Activated CD8-positive, alpha-beta memory T cell treated with anti-CD3 and anti-CD28 coated beads, Interleukin-2, amount 50 U/mL, for 4 hours (primary cell): ENCODE measurements at places on chromosomes 5 and 9.

GRCh38 chr9:136566901-136567300 lies 21.1 kb upstream of the NOTCH1 start:
- no peak for DNase-seq

- no peak for DNase-seq
Observed at GRCh38 chr5:37889612-37890317, 49.9 kb upstream of the GDNF start.

DNA sequence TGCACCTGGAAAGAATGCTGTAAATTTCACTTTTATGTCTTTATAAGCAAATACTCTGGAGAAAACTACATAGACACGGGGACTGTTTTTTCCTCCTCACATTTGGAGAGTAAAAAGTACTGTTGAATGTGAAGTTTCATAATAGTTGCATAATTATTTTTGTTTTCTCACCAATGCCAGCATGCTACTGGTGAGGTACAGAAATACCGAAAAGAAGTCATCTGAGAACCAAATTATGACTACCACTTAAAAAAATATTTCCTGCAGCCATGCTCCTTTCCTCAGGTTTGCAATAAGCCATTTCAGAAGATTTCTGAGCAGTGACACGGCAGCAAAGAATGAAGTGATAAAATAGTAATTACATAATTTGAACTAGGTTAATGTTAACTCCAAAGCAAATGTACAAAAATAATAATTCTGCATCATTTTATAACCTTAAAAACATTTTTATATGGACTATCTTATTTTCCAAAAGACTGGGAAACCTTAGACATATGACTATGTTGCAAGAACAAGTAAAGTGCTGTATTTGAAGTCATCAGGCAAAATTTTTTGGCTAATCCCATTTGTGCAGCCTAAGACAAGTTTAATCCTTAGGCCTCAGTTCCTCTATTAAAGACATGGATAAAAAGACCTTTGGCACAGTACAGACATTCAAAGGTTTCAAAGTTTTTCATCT lies 144.7 kb downstream of the PCSK1 start:
- DNase-seq: no peak

DNA sequence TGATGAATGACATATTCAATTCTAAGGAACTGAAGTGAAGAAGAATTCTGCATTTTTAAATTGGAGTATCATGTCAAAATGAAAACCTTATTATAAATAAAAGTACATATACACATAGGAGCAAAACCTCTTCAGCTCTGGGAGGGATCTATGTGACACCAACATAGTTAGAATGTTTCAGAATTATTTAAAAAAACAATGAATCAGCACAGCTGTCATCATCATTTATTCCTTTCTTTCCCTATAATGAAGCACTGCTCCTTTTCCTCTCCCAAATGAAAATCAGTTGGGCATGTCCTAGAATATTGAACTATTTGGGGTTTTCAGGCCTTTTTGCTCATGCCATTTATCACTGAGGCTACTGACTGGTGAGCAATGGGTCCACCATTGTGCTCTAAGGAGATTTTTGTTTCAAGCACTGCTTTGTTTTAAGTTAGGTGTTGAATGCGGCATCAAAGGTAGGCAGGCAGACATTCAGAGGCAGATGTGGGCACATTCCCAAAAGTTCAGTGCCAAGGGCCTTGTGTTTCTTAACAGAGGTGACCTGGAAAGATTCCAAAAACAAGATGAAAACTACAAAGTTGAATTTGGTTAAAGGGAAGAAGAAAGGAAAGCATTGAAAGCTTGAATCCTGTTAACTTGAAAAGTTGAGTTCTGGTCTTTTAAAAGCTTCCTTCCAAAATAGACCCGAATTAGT lies 126.4 kb upstream of the ADAMTSL1 start:
- DNase-seq: no peak

GRCh38 chr5:135649435-135649834 lies 70.6 kb upstream of the CXCL14 start:
- no peak for DNase-seq

DNA sequence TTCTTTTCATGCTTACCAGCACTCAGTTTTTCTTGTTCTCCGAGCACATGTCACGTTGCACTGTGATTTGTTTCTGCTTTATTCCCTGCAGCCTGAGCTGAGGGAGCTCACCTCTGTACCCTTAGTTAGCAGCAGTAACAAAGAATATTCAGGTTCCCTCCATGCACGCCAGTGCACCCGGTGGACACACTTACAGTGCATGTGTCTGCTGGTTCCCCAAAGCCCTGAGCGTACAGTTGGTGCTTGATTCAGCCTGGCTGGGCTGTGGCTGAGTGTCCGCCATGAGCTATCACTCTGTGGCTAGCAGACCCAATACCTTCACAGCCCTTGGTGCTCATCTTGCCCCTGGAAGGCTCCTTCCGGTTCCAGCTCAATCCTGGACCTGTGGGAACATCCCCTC lies 93.5 kb downstream of the MVB12B start:
- no peak for DNase-seq

- DNase-seq: no peak
Observed at GRCh38 chr5:60492958-60493357, 207.0 kb downstream of the DEPDC1B start.

GRCh38 chr5:6372251-6373080 lies 5.9 kb downstream of the MED10 start:
- no peak for DNase-seq

GRCh38 chr5:135832941-135833920 lies 1.2 kb upstream of the SLC25A48 start:
- no peak for DNase-seq

- DNase-seq: no peak
Observed at GRCh38 chr5:157610990-157611389, 35.4 kb upstream of the ADAM19 start.

DNA sequence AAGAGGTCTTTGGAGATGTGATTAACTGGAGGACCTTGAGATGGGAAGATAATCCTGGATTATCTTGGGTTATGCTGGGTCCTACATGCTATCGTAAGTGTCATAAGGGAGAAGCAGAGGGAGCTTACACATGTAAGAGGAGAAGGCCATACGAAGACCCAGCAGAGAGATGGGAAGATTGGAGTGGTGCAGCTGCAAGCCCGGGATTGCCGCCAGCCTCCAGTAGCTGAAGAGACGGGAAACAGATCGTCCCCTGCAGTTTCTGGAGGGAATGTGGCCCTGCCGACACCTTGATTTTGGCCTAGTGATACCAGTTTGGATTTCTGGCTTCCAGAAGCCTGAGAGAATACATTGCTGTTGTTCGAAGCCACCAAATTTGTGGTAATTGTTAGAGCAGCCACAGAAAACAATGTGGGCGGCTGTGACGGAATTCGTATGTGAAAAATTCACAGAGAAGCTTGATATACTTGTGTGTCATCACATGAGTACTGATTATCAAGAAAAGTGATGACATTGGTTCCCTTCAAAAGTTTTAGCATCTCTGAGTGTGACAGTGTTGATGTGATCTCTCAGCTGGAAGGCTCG lies 86.9 kb downstream of the CYFIP2 start:
- no peak for DNase-seq

- no peak for DNase-seq
Observed at GRCh38 chr5:1801967-1802295, 724 bp downstream of the NDUFS6 start.

GRCh38 chr9:94736759-94737158 lies 10.3 kb downstream of the AOPEP start:
- no peak for DNase-seq

DNA sequence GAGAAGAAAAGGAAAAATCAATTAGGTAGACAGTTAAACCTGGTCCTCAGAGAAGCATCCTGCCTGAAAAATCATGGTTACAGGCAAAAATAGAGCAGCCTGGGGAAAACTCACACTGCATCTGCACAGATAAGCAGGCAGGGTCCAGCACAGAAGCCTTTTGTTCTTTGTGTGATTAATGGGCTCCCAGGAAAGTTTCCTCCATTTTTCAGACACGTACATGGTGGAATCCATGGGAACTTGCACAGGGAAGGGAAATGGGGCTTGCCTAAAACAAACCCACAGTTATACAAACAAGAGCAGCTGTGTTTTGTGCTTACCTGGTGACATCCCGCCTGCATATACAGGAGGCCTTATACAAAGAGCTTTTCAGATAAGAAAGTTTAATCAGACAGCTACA lies 243.9 kb upstream of the ATP10B start:
- no peak for DNase-seq
